CD4-positive, alpha-beta memory T cell (primary cell): ENCODE measurements at places on chromosomes 3 and 15. TPM values are rescaled to one million over a fixed set of nuclear protein-coding genes. Genes with fewer than 3 reads are reported as not detected.

- no peaks in the 10 kb centered on the region for H3K4me1 ChIP-seq
- no peak overlapping the region for H3K4me3 ChIP-seq
- H3K27me3 ChIP-seq: no peaks in the 10 kb centered on the region
Measured at GRCh38 chr3:58661836-58662420, 4.6 kb downstream of the FAM3D start.

DNA sequence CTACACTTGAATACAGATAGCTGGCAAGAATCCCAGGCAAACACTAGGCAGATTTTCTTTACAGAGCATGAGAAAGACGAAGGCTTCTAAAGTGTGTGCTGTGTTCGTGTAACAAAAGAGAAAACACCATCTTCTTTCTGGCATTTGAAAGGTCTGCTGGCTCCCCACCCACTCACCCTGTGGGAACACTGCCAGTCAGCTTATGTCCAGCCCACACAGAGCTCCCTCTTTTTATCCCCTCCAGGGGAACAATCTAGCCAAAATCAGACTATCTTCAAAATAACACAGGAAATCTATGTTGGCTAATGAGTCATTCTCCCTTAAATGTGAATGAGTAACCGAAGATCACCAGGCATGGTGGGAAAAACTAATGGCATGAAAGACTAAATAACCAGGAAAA is 45.6 kb upstream of the PAQR5 start:
- no peak for DNase-seq
- no peak overlapping the region for H3K4me3 ChIP-seq
- no peaks in the 10 kb centered on the region for H3K27me3 ChIP-seq

- H3K27ac ChIP-seq: no peak overlapping the region
- DNase-seq: no peak
- H3K4me1 ChIP-seq: no peaks in the 10 kb centered on the region
- no peak overlapping the region for H3K4me3 ChIP-seq
- H3K36me3 ChIP-seq: no peaks in the 10 kb centered on the region
- H3K27me3 ChIP-seq: no peaks in the 10 kb centered on the region
Measured at GRCh38 chr3:10973046-10973595, 19.4 kb upstream of the SLC6A1 start.

The FANCD2 gene
- polyA plus RNA-seq: 5.3 TPM

The GPR171 gene
- polyA plus RNA-seq: 156 TPM

The COL6A5 gene
- polyA plus RNA-seq: not detected
